ENCODE measurements at places on chromosomes 1 and 21.

DNA sequence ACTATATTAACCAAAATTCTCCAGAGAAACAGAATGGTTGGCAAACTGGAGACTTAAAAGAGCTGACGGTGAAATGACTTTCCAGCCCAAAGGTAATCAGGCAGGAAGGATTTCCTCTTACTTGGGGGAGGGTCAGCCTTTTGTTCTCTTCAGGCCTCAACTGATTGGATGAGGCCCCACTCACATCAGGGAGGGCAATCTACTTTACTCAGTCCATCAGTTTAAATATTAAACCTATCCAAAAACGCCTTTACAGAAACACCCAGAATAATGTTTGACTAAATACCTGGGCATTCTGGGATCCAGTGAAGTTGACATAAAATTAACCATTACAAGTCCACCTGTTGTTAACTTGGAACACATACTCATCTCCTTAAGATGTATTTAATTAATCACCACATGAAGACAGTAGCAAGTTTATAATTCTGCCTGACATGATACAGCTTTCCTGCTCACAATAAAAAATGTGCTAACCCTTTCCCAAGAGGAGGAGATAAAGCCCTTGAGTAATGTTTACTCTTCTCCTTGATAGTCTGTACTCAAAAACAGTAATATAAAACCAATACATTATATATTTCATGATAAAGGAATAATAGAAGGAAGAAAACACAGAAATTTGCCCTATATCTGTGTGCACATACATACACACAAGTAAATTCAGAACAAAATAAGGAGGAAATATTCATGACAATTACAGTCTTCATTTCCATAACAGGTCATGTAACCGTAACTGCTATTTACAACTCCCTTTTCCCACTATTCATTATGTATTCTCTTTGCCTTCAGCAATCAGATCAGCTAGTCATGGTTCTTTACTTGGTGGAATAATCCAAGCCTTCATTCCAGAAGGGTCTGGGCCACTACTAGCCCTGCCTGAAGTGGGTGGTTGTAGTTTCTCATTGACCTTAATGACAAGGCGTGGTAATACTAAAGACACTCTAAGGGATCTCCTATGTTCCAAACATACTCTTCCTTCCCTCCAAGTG lies 107.5 kb upstream of the RUNX1 start:
- no peak for DNase-seq

- no peak for DNase-seq
Measured at GRCh38 chr1:160362168-160362957, 4.5 kb upstream of the NHLH1 start.

DNA sequence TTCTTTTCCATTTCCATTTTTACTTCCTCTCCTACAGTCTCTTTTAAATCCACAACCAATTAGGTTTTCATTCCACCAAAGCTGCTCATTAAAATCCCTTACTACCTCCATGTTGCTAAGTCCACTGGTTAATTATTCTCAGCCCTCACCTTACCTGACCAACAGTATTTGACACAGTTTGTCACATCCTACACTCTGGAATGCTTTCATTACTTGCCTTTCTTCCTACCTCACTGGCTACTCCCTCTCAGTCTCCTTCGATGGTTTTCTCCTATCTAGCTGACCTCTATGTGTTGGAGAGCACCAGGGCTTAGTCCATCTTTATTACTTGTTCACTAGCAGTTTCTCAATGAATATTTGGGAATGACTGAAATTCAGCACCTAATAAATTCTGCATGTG lies 78.6 kb downstream of the NME7 start:
- DNase-seq = no peak

GRCh38 chr1:54125386-54126070 lies 27.3 kb downstream of the CDCP2 start:
- no peak for DNase-seq

GRCh38 chr1:28323720-28324119 lies 5.1 kb upstream of the MED18 start:
- DNase-seq = no peak

- DNase-seq = no peak
Measured at GRCh38 chr1:69256036-69256435, 311.7 kb upstream of the LRRC7 start.

DNA sequence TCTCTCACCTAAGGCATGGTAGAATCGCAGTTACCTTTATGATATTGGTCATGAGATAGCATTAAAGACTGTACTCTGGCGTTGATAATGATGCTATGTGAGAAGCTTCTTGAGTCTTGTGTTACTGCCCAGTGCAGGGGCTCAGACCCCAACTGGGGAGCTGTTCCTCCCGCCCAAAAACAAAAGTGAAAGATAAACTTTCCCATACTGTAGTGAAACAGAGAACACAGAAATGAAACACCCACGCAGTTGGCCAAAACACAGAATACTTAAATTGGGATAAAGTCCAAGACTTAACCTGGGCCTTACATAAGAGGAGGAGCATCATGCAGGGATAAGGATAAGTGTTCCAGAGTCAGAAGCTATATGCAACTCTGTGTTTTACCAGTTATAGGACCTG lies 130.6 kb downstream of the HHIPL2 start:
- no peak for DNase-seq

DNA sequence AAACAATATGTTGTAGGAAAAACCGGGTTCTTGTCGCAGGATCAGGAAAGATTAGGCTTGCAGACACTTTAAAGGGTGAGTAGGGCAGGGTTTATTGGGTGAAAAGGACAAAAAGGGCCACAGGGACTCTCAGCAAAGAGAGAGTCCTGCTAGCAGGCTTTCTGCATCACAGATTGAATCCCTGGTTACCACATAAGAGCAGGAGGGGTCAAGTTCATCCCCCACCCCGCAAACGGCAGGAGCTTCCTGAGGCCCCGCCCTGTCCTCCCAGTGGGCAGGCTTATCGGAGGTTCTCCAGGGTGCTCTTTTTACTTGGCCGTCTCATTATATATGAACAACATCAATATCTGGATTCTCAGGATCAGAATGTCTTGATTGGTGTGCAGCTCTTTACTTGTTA lies 47.7 kb downstream of the SYCP1 start:
- no peak for DNase-seq

DNA sequence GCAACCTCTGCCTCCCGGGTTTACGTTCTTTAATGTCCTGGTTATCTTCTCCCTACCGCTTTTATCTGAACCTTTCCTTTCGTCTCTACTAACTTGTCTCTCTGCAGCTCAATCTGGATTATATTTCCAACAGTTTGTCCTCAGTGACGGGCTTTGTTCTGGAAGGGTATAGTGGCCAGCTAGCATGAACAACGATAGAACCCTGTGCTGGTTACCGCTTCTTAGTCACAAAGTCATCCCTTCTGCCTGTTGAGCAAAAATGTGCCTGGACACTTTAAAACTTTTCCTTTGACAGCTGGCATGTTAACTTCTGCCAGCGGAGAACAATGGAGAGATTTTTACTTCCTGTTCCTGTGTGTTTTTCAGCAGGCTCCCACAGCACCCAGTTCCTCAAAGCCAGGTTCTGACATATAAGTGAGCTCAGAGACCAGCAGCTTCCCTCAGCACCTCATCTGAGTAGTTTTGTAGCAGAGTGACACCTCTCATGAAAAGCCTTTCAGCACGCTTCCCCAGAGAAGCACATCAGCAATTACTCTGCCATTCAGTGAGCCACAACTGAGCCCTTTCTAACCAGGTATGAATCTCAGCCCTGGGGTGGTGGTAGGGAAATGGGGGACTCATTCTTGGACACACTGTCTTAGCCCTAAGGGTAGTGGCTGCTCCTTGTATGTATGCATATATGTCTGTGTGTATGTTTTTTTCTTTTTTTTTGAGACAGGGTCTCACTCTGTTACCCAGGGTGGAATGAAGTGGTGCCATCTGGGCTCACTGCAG lies 23.6 kb upstream of the CCDC17 start:
- no peak for DNase-seq

DNA sequence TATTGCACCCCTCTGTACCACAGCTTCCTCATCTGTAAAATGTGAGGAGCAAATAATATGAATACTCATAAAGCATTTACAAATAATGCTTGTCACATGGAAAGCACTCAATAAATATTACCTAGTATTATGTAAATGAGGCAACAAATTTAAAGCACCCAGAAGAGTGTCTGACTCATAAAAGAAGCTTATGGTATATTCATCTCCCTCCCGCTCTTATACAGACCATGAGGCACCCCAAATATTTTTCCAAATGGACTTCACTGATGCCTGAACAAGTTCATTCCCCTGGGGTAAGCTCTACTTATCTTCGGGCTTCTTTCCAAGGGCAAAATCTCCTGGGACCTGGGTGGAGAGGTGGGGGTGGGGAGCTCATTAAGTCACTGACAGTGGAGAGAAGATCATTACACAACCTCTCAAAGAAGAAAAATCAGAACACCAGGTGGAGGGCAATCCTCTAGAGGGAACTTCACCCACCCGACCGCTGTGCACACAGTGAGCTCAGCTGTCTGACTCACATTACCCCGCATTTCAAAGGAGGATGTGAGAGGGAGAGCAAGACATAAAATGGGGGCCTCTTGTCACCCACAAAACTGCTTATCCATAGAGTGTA lies 166.2 kb downstream of the ASTN1 start:
- no peak for DNase-seq

DNA sequence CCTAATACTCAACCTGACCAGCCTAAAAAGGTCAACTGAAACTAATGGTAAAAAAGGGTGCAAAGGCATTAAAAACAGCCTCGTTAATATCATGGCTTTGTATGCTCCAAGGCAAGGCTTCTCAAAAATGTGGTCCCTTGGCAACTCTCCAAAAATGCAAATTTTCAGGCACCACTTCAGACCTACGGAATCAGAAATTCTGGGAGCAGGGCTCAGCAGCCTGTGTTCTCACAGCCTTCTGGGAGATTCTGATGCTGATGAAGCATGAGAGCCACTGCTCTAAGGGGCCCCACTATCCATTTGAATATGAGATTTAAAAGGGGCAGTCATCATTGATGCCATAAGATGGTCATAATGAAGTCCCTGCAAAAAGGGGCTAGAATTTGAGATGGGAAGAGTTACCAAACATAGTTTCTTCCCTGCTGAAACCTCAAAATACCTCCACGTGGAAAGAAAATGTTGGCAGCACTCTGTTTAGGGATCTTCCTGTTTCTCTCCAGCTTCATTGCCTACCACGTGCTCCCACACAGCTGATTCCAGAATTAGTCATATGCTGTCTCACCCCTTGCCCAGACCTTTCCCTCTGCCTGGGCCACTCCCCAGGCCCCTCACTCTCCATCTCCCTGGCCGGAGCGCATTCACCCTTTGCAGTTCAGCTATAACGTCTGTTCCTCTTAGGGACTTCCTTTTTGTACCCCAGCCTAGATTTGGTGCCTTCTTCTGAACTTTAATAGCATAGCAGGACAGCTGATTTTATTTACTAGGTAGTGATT lies 46.7 kb downstream of the PHC2 start:
- no peak for DNase-seq

DNA sequence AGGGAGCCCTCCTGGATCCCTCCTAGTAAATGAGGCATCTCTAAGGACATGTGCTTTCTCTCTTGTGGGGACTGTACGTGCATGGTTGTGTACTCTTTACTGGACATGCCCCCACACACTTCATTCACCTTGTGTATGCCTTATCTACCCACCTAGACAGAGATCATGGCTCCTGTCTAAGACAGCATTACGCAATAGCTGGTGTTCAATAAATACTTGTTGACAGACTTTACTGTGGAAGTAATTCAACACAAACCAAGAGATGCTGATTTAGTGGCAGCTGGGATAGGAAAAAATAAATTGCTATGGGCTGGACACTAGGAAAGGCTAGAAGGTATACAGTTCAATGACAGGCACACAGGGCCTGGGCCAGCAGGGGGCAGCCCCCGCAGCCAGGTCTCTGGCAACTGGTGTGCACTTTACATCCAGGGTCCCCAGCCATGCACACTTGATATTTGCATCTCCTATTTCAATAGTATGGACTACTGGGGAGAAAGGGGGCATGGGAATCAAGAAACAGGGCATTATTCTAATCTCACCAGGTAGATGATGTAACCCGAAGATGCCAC lies 24.2 kb downstream of the TRABD2B start:
- no peak for DNase-seq

Data from SW 1271 (cell line).